ENCODE measurements at places on chromosomes 16 and 17.

- no peak for DNase-seq
These were observed 9.7 kb upstream of the NKD1 start for GRCh38 chr16:50538411-50539052.

DNA sequence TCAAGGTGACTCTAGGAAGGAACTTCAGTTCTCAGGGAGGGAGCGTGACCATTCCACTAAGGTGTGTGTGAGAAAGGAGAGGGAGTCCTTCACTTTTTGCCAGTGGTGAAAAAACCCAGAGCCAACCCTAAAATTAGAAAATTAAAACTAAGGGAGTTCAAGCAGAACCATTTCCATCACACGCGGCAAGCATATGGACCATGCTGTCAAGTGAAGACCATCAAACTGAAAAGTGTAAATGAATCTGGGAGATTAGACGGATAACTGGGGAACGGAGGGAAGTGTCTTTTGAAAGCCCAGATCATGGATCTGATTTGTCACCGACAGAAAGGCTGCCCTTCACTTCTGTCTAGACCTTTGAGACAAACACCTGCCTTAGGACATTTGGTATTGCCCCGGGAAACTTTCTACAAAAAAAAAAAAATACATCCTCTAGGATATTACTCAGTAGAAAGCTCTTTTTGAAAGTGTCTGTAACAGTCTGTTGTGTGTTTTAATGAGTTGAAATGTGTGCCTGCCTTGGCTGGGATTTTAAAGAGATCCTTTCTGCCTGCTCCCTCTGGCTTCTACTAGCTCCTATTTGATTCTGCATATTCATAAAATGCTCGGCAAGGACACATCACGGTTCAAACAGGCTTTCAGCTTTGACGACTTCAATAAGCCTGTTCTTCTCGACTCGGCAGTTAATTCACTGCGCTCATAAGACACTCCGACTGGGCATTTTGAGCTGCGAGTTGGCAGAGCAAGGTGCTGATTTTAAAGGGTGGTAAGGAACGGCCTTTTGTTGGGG lies 81.4 kb upstream of the ERCC4 start:
- DNase-seq, result no peak

- DNase-seq, result no peak
These were observed 15.1 kb downstream of the SOX8 start for GRCh38 chr16:996681-997080.

- no peak for DNase-seq
These were observed 8.8 kb upstream of the APRT start for GRCh38 chr16:88820385-88821025.

Data from sigmoid colon (tissue), 7 donors.